ENCODE measurements at places on chromosomes 11 and 22.

DNA sequence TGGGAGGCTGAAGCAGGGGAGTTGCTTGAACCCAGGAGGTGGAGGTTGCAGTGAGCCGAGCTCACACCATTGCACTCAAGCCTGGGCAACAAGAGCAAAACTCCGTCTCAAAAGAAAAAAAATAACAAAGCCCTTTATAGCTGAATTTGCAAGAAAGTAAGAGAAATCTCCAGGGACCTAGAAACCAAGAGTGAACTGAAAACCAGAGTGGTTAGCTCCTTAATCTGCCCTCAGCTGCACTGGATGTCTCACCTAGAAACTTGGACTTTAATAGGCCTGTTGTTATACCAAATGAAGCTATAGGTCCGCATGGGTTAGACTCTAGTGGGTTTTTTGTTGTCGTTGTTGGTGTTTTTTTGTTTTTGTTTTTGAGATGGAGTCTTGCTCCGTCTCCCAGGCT lies 4.1 kb downstream of the NEU3 start:
- no peak for DNase-seq

- no peak for DNase-seq
Observed at GRCh38 chr22:42611051-42611450, 3.6 kb downstream of the POLDIP3 start.

DNA sequence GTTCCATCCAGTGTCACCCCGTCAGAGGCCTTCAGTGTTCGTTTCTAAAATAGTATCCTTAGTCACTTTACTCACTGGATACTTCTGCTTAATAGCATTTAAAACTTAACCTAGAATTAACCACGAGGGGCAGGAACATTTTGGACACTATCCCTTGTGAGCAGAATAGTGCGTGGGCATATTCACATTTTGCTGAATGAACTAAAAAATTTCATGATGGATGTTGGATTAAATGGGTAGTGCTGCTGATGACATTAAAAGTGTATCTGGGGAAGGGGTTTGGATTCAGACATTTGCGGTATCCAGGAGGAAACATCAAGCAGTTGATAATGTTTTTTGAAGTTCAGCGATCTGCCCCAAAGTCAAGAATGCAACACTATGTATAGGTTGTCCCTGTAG lies 750 bp upstream of the NAT10 start:
- no peak for DNase-seq

DNA sequence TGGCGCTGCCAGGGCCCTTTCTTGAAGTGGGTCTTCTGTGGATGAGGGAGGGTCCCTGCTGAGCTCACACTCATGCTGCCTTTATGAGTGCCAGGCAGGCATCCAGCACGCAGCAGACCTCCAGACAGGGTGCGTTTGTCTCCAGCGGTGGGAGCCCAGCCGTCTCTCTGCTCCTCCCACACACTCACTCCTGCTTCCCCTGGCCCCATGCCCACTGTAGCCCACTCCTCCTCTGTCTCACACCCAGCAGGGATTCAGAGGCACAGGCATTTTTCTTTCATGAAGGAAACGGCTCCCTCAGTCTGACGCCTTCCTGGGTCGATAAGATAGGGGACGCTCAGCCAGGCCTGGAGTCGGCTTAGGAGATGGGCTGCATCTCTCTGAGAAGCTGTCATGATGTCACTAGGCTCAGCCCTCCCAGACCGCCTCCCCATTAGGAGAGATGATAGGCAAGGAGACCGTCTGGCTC lies 183.9 kb upstream of the NCAM1 start:
- no peak for DNase-seq

DNA sequence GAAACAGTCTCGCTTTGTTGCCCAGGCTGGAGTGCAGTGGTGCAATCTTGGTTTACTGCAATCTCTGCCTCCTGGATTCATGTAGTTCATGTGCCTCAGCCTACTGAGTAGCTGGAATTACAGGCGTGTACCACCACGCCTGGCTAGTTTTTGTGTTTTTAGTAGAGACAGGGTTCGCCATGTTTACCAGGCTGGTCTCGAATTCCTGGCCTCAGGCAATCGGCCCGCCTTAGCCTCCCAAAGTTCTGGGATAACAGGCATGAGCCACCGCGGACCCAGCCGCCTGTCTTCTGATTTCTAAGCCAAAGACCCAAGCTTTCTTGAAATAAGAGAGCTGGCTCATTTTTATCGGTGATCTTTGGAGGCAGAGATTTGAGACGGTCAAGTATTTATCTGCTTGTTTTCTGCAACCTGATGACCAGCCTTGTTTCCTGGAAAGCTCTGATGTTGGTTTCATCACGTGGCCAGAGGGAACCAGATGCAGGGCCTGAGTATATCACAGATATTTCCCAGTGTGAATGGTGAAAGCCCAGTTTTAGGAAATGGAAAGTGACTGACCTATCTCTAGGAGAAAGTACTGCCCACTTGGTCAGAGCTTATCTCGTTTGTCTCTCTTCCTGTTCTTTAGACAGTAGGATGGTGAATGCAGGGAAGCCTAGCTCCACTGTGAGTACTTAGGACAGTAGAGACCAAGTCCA lies 5.7 kb upstream of the SIDT2 start:
- DNase-seq = no peak

GRCh38 chr11:61864814-61865775 lies 26.2 kb downstream of the FADS3 start:
- DNase-seq = no peak

- no peak for DNase-seq
Observed at GRCh38 chr22:22155607-22156006, 89.0 kb upstream of the VPREB1 start.

DNA sequence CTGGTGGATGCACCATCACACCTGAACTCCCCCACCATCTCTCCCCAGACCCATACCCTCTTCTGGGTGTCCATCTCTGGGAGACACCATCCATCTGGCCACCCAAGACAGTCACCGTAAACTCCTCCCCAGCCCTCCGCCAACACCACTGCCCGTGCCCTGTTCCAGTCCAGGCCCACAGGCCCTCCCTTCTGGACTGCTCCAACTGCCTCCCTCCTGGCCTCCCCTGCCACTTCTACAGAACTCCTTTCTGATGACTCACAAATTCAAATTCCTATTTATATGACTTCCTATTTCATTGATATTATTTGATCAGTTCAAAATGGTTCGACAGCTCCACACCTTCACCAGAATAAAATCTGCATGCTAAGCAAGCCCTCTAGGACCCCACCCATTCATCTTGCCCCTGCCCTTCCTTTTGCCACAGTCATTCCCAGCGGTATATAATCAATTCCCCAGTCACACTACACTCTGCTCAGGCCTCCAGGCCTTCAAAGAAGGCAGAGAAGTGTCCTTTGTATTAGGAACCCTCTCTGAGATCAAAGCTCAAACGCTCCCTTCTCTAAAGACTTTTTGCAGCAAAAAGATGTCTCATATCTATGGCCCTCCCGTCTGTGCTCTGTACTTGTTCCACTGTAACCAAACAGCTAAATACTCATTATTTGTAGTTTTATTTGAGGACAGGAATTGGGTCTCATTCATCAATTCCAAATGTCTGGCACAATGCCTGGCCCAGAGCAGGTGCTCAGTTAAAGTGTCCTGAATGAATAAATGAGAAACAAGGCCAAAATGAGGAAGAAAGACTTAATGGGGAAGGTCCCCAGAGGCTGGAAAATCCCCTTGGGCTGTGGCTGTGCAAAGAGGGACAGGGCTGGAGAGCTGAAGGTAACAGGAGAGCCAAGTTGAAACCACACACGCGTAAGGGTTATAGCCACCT lies 29.0 kb downstream of the MYH9 start:
- DNase-seq = no peak

GRCh38 chr22:50232481-50233151 lies 12.2 kb downstream of the TUBGCP6 start:
- DNase-seq = no peak

GRCh38 chr11:67174311-67174710 lies 55.2 kb downstream of the KDM2A start:
- DNase-seq = no peak

DNA sequence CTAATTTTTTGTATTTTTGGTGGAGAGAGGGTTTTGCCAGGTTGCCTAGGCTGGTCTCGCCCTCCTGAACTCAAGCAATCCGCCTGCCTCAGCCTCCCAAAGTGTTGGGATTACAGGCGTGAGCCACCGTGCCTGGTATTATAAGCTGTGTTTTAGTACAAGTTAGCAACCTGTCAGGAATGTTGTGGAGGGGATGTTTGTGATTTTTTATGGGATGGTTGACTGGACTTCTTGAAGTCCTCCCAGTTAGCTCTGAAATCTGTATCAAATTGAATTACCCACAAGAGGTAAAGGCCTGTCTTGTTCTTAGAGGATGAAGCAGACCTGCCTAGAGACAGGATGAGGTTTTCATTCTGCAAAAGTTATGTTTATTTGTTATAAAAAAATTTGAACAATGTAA lies 34.1 kb upstream of the IL18BP start:
- no peak for DNase-seq

GRCh38 chr11:78564490-78565467 lies 9.9 kb downstream of the NARS2 start:
- DNase-seq = peak; percentile 4

Data from NCI-H2029 treated with DMSO at 0.1 percent for 48 hours (cell line).